ENCODE measurements at places on chromosomes 7 and 10. TPM values are rescaled to one million over a fixed set of nuclear protein-coding genes. Genes with fewer than 3 reads are reported as not detected.

Gene ANKRD7
- total RNA-seq = 0.54 TPM

Gene PYROXD2
- total RNA-seq = 27.5 TPM

GRCh38 chr10:78600740-78601139 is 468.0 kb upstream of the ZMIZ1 start:
- DNase-seq = no peak

Gene KCNIP2
- 3.1 TPM for total RNA-seq

Gene SPDYE11
- total RNA-seq = not detected

Data from T-cell (primary cell).